Nephron progenitor cell (in vitro differentiated cells): ENCODE measurements at places on chromosomes 6 and 20.

DNA sequence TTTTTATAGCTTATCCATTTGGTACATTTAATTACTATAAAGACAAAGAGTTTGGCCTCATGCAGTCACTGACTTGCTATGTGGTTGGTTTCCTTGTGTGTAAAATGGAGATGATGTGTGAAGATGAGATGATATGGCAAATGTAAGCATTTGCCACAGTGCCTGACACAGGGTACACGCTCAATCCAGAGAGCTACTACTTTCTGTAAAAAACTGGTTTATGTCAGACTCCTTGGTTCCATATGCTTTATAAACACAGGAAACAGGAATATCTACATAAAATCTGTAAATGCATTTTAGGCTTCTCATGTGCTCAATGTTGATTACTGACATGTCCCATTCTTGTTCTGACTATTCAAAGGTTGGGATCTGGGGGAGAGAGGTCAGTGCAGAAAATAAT is 10.4 kb downstream of the HIVEP1 start:
- DNase-seq, result no peak

DNA sequence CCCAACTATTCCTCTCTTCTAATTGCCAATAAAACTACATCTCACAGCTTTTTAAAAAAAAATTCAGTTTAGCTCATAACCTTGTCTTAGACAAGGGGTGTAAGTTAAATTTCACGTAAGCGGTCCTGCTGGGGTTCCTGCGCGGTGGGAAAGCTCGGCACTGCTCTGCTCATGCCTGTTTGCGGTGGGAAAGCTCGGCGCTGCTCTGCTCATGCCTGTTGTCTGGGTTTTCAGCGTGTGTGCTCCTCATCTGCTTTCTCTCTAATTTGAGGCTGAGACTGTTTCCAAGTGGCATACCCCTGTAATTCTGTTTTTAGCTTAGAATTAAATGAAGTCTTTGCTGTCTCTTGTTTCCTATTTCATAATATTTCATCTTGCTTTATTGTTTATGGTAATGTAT is 18.6 kb downstream of the ARID1B start:
- no peak for DNase-seq

DNA sequence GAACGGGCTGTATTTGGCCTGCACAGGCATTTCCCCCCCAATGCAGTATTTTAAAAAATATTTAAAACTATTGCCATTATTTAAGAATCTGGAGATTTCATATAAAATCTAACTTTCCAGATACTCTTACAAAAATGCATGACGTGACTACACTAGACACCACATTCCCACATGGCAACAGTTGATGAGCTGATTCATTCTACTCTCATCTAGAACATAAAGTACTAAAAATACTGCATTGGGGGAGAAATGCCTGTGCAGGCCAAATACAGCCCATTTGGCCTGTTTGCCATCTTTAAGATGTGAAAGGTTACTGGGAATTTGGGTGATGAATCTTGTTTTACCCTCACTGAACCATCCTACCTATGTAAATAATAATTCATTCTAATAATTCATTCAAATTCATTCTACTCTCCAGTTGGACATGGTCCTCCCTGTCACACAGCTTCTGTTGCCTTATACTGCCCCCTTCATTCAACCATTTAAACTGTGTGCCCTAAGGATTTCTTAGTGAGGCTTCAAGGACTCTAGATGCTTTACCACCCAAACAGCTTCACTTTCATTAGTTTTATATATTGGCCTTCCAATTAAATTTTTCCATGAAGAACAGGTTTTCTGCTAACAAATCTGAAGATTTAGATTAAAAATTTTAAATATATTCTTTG is 6.9 kb upstream of the ZSCAN16 start:
- DNase-seq, result no peak

DNA sequence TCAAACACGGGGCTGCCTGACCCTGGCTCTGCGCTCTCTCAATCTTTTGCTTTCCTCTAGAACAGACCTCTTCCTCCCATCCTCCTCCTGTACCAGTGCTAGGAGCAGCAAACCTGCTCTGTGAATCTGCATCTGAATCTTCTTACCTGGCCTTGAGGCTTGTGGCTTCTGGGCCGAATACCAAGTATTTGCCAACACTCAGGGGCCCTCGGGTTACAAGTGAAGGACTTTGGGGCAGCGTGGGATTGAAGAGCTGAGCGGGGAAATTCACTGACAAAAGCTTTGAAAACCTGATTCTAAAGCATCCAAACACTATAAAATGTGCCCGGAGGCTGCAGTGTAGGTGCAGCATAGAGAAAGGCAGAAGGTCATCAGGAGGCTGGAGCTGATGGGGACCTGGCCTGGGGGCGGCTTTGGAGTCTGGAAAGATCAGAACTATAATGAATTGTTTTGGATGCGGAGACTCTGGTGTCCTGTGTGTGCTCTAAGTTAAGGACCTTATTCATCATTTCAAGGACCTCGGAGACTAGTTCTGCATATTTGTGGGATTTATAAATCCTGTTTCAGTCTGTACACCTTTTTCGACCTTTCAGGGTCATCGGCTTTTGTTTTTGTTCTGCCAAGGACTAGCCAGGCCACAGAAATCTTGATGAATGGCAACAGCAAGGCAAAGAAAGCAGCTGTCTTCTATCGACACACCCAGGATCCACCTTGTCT is 16.4 kb upstream of the IGF2R start:
- no peak for DNase-seq

GRCh38 chr6:56550301-56550700 is 92.4 kb downstream of the DST start:
- no peak for DNase-seq

GRCh38 chr20:48234951-48235350 is 449.7 kb upstream of the SULF2 start:
- DNase-seq, result no peak

DNA sequence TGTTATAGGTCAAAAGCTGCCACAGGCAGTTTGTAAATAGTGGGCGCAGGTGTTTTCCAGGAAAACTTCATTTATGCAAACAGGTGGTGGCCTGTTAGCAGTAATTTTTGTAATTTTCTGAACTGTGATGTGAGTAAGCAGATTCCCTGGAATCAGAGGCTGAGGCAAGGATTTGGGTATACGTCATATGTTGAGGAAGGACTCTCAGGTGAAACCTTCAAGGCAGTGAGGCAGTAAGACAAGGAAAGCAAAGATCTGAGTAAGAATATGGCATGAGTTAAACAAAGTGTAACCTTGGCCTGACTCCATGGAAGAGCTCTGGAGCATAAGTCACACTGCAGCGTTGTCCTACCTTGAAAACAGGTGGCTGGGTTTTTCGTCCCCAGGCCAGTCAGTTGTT is 291.1 kb upstream of the BTBD3 start:
- DNase-seq, result no peak

DNA sequence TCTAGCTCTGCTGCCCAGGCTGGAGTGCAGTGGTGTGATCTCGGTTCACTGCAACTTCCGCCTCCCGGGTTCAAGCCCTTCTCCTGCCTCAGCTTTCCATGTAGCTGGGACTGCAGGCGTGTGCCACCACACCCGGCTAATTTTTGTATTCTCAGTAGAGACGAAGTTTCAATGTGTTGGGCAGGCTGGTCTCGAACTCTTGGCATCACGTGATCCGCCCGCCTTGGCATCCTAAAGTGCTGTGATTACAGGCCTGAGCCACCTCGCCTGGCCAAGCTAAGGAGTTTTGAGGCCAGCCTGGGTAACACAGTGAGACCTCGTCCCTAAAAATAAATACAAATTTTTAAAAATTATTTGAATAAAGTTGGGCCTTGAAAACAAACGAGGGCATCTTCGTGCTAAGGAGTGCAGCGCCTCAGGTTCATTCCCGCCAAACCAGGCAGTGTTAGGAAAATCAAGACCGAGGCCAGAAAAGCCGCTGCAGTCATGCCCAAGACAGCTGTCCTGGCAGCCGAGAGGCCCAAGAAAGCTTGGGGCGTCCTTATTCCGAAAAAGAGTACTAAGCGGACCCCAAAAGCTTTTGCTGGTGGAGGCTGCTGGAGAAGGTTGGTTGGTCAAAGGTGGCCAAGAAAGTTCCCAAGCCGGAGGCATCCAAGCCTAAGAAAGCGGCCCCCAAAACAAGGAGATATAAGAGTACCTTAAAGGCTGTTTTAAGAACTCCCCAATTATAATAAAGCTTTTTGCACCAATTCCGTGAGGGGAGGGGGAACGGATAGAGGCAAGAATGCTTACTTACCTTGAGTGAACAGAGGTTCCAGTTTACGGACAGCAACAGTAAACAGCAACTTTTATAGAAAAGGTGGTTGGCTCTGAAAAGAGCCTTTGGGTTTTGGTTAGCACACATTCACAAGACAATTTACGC is 109.0 kb downstream of the HFE start:
- DNase-seq, result no peak

GRCh38 chr6:169899481-169900145 is 148.2 kb downstream of the ERMARD start:
- DNase-seq, result no peak

DNA sequence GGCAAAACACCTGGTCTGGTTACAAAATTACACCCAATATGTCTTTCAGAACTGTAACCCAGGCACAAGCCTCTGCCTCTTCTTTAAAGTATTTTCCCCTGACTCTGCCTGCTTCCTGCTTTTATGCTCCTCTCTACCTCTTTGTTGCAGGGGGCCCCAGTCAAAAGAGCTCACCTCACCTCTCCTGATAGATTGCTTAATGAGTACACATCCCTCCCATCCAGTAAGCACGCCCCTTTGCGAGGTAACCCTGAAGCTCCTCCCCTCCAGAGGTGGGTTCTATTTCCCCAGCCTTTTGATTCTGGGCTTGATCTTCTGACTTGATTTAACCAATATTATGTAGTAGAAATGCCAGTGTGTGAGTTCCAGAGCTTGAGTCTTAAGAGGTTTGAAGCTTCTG is 56.6 kb upstream of the EYA2 start:
- DNase-seq, result no peak

DNA sequence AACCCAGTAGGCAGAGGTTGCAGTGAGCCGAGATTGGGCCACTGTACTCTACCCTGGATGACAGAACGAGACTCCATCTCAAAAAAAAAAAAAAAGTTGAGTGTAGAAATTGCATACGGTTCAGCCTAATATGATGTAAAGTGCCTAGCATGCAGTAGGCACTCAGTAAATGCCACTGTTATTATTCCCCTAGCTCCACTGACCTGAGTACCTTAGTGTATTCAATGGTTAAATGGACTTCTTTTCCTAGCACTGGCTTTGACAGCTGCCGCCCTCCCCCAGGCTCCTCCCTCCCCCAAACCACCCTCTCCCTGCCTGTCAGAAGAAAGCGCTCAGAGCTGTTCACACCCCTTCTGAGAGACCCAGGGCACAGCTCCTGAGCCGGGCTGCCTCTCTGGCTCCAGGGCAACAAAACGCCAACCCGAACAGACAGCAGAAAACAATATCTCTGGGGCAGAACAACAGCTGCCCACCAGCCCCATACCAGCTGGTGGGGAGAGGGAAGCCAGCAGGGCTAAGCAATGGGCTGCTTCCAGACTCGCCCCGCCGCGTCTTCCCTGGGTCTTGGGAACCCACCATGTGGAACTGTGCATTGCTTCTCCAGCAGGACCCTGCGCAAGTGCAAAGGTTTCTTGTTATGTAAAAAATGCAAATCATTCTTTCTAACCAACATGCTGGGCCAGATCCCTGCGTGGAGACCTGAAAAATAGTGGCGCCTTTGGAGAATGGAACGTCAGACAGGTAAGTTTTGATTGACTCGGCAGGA is 4.5 kb downstream of the CPNE5 start:
- DNase-seq, result peak; percentile 35

- DNase-seq, result no peak
Observed at GRCh38 chr6:18347021-18347577, 40.1 kb upstream of the RNF144B start.

- no peak for DNase-seq
Observed at GRCh38 chr20:47805951-47806350, 20.7 kb upstream of the SULF2 start.

- DNase-seq, result no peak
Observed at GRCh38 chr6:166809721-166810120, 146.6 kb downstream of the RNASET2 start.

- DNase-seq, result no peak
Observed at GRCh38 chr6:137958811-137959565, 91.9 kb downstream of the TNFAIP3 start.

DNA sequence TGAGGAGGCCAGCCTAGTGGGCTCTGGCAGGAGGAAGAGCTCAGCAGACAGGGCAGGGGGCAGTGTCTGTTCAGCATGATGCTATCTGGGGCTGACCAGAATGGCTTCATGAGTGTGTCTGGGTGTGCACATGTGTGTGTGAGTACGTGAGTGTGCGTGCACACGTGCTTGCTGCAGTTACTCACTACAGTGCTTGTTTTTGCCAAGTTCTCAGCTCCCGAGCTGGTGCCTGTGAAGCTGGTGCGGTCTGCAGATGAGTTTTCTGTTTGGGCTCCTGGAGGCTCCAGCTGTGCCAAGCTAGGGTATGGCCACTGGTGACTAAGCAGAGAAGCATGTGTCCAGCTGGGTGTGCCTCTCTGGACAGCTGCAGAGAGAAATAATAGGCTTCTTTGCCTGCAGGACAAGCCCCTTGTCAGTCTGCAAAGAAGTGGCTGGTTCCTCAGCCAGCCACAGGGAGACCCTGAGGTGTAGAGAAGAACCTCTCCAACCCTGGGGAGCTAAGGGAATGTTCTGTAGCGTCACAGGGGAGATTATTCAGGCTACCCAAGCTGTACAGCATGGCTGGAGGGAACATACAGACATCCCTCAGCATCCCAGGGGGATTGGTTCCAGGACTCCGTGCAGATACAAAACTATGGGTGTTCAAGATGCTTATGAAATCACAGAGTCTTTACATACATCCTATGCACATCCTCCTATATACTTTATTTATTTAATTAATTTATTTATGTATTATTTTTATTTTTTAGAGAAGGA is 40.2 kb upstream of the FAM50B start:
- DNase-seq, result no peak

- DNase-seq, result no peak
Observed at GRCh38 chr20:11366660-11367059, 551.0 kb upstream of the BTBD3 start.

DNA sequence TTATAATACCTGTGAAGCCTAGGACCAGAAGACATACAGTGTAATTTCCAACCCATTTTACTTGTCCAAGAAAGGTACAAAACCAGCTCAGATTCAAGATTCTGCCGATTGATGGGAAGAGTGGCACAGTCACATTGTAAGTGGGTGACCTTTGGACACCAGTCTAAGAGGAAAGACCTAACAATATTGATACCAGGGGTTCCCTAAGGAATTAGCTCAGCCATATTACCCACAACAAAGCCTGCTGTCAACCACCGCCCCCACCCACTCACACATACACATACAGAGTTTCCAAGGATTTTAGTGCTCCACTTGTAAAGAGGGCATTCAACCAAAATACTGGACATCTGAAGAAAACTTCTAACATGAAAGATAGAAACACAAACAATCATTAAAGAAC is 27.9 kb upstream of the TMEM181 start:
- DNase-seq, result no peak

- DNase-seq, result no peak
Observed at GRCh38 chr6:12950976-12951375, 234.4 kb downstream of the PHACTR1 start.

- peak; percentile 25 for DNase-seq
Observed at GRCh38 chr20:20603339-20603990, 109.0 kb downstream of the RALGAPA2 start.

DNA sequence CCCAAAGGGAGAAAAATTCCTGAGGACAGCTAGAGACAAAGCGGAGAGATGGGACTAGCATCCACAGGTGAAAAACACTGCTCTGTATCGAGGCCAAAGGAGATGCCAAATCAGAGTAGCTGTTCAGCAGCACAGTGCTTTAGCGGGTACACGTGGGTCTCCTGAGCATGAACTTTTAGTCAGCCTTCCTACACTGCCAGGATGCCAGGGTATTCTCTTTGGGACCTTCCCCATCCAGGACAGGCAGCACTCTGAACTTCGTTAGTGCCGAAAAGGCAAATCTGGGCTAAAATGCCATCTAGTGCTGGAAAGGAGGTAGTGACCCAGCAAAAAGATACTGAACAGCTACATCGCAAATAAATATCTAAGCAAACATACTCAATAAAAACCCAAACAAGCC is 64.9 kb downstream of the C6orf58 start:
- peak; percentile 26 for DNase-seq
